Upper lobe of right lung (tissue), 1 donor: ENCODE measurements at places on chromosomes 6 and 20. TPM values are rescaled to one million over a fixed set of nuclear protein-coding genes. Genes with fewer than 3 reads are reported as not detected.

Gene BHLHE23
- not detected for total RNA-seq

Gene MAS1L
- 0.64 TPM for total RNA-seq

Gene CRIP3
- total RNA-seq, result 0.90 TPM

Gene TFAP2D
- total RNA-seq, result not detected

Gene FAM209B
- total RNA-seq, result not detected

Gene BNIP5
- not detected for total RNA-seq

Gene RHAG
- total RNA-seq, result not detected

Gene SLC35F1
- total RNA-seq, result 0.29 TPM

Gene LY86
- total RNA-seq, result 13.8 TPM

Gene FAM110A
- 16.8 TPM for total RNA-seq

Gene SLC17A2
- total RNA-seq, result not detected

Gene SIRPB2
- 14.3 TPM for total RNA-seq

Gene NOX3
- total RNA-seq, result not detected

Gene ROS1
- 163 TPM for total RNA-seq

Gene MAP1LC3A
- total RNA-seq, result 45.9 TPM

Gene SEL1L2
- total RNA-seq, result not detected

Gene NFYA
- 23.9 TPM for total RNA-seq

Gene CTAGE9
- total RNA-seq, result not detected

Gene PLG
- total RNA-seq, result not detected

Gene ARMC12
- total RNA-seq, result 0.52 TPM

Gene C6orf163
- 2.1 TPM for total RNA-seq

Gene LAMA2
- total RNA-seq, result 42.1 TPM

Gene CTCFL
- not detected for total RNA-seq

Gene SPTLC3
- 35.3 TPM for total RNA-seq

Gene HLA-DRA
- 1,444 TPM for total RNA-seq

Gene PDE7B
- 4.2 TPM for total RNA-seq

Gene ECT2L
- not detected for total RNA-seq

Gene DLK2
- 0.23 TPM for total RNA-seq

Gene OR2H2
- total RNA-seq, result not detected

Gene BMP2
- total RNA-seq, result 22.7 TPM

Gene ENPP1
- 3.4 TPM for total RNA-seq

Gene OR2B3
- not detected for total RNA-seq

Gene MDFI
- 11.0 TPM for total RNA-seq

Gene MATN4
- 0.29 TPM for total RNA-seq

Gene CST4
- total RNA-seq, result not detected

Gene KHDC1L
- not detected for total RNA-seq

Gene WFDC6
- total RNA-seq, result not detected

Gene CRISP3
- not detected for total RNA-seq

Gene ENTPD6
- total RNA-seq, result 75.6 TPM

Gene F13A1
- total RNA-seq, result 94.5 TPM

Gene LHFPL5
- not detected for total RNA-seq

Gene SMIM26
- total RNA-seq, result 59.5 TPM
